AML-193 (cell line): ENCODE measurements at places on chromosomes 7 and 10.

GRCh38 chr10:70774810-70775678, 10.1 kb downstream of the TBATA start:
- DNase-seq = no peak

GRCh38 chr7:24827589-24827988, 70.3 kb upstream of the GSDME start:
- no peak for DNase-seq

- no peak for DNase-seq
Measured at GRCh38 chr10:112092519-112092918, 91.0 kb downstream of the GPAM start.

DNA sequence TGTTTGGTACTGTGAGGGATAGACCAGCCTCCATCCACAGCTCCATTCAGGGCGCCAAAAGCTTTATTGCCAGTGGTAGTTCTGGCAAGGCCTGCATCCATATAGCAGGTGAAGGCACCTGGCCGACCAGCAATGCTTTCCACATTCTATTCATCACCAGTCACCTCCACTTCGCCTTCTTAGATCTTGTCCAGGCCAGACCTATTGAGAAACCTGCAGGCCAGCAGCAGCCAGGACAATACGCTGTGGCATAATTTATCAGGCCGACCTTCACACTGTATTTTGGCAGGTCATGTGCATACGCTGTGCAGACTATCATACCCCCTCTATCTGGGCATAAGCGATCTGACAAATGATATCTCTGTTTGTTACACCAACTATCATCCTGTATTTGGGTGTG, 15.2 kb upstream of the KNDC1 start:
- no peak for DNase-seq

DNA sequence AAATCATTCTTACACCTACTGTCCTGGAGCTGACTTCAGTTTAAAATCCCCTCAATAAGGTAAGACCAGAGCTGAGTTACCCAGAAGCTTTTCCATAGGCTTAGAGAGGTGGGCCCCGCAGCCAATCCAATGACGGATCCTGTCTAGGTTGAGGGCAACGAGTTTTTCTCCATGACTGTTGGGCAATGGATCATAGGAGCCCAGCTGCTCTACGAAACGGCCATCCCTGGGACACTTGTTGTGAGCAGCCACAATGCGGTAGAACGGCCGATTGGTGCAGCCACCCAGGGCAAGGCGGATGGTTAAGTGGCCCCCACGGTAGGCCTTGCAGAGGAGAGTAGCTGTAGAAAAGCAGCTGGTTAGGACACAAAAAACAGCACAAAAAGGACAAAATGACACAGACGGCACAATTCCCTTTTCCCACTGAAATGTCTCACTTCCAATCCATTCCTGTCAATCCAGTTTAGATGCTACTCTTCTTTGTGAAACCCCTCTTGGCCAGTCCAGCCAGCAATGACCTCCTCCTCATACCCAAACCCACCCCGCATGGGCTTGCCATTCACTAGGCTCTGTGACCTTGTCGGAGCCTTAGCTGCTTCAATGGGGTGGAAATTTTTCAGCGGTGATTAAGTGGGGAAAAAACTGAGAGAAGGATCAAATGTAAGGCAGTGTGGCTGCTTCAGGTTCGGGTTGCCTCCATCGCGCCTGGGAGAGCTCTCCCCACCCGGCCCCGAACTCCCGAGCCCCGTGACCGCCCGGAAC, 580 bp downstream of the MRPS16 start:
- no peak for DNase-seq

- DNase-seq = peak; percentile 53
Measured at GRCh38 chr7:17564678-17565212, 266.3 kb downstream of the AHR start.

- DNase-seq = peak; percentile 50
Measured at GRCh38 chr7:95686109-95686508, 86.2 kb upstream of the DYNC1I1 start.

- DNase-seq = no peak
Measured at GRCh38 chr7:28729727-28730126, 228.4 kb downstream of the TRIL start.

GRCh38 chr10:119138346-119139306, 26.9 kb downstream of the SFXN4 start:
- DNase-seq = peak; percentile 55

GRCh38 chr7:133961724-133962123, 165.4 kb upstream of the LRGUK start:
- DNase-seq = no peak

GRCh38 chr10:23886355-23886754, 322.6 kb upstream of the KIAA1217 start:
- no peak for DNase-seq

GRCh38 chr7:69686366-69686765, 88.1 kb downstream of the AUTS2 start:
- DNase-seq = no peak

- no peak for DNase-seq
Measured at GRCh38 chr7:137366995-137367394, 23.5 kb upstream of the PTN start.

GRCh38 chr7:30478349-30479201, at the start of gene NOD1:
NOD1 (minus strand) TSS chr7:30478784; CDS start chr7:30456921, 21,863 bp downstream.
- peak; percentile 73 for DNase-seq

DNA sequence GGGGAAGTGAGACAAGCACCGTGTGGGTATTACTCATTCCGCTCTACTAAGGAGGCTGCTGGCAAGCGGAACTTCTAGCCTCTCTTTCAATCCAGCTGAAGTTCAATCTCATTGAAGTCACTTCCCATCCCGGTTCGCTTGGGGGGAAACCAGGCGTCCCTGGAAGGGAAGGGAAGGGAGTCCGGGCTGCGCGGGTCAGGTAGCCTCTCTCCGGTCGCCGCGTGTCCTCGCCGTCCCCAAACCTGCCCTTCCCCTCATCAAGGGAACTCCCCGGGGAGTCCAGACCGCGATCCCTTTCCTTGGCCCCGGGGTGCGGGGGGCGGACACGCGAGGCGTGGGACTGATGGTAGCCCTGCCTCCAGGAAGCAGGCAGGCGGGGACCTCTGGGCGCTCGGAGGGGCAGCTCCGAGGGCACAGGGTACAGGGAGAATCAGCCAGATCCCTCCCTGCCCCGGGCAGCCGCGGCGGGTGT, 598 bp upstream of the ZEB1 start:
- peak; percentile 83 for DNase-seq

DNA sequence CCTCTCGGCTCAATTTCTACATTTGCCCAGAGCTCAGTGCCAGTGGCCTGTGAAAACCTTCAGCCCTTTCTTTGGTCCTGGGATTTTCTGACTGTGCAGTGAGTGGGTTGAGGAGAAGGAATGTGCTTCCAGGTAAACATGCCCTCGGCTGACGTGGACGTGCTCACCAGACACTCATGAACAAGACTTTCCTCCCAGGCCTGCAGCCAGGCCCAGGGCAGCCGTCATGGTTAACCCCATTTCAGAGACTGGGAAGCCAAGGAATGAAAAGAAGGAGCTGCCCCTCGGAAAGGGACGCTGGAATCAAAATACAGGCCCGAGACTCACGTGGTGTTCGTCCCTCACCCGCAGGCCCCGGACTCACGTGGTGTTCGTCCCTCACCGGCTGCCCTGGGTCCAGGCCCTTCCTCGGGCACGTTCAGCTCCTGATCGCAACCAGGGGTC, 8.8 kb upstream of the CALML5 start:
- no peak for DNase-seq

DNA sequence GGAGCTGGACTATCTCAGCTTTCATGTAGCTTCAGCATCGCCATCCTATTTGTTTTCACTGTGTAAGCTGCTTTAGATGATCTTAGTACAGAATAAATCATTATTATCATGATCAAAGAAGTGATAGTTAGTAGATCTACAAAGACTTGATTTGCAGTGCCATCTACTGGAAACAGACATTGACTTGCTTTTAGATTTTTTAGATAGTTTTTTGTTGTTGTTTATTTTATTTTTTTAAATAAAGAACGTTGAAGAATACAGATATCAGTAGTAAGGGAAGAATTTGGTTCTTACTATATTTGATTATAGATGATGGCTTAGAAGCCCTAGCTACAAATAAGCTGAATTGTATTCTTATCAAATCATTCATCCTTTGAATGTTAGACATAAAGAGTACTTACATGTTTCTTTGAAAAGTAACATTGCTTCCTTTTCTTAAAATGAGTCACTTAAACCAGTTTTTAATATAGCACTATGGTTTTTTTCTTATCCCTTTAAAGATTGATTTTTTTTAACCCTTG, 6.3 kb upstream of the SFMBT2 start:
- peak; percentile 57 for DNase-seq

GRCh38 chr10:70762441-70763175, 22.6 kb downstream of the TBATA start:
- no peak for DNase-seq

DNA sequence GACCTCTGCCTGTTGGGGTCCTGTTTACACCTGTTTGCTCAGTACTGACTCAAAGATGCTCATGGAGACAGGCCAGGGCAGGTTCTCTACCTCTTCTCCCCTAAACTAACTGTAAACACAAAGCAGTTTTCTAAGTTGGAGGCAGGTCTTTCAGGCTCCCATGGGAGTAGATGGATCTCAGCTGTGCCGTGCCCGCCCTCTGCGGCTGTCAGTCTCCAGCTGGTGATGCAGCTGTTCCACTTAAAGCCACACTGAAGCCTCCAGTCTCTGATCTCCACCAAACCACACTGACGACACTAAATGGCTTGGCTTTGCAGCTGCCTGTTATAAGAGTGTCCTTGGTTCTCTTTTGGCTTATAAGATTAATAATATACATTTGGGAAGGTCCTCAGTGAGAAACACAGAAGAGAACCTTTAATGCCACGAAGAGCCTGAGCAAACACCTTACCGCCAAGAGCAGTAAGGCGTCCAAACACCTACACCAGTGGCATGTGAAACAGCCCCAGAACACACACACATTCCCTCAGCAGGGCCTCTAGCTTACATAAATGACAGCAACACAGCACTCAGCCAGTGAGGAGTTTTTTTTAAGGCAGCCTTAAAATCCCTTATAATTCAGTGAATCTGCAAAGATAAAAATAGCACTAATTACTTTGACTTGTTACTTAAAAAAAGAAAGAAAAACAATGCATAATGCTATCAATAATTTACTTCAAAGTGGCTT, 60.4 kb upstream of the KCNIP2 start:
- no peak for DNase-seq
